ENCODE measurements at places on chromosomes 2 and 18. TPM values are rescaled to one million over a fixed set of nuclear protein-coding genes. Genes with fewer than 3 reads are reported as not detected.

DNA sequence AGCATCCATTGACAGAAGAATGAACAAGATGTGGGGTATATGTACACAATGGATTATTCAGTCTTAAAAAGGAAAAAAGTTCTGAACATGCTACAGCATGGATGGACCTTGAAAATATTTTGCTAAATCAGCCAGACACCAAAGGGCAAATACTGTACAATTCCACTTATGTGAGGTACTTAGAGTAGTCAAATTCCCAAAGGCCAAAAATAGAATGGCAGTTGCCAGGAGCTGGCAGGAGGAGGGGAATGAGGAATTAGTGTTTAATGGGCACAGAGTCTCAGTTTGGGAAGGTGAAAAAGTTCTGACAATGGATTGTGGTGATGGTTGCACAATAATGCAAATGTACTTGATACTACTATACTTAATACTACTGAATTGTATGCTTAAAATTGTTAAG, 193.2 kb downstream of the MBD2 start:
- H3K4me3 ChIP-seq, result no peak overlapping the region
- DNase-seq, result no peak
- H3K27me3 ChIP-seq, result no peaks in the 10 kb centered on the region
- H3K36me3 ChIP-seq, result no peaks in the 10 kb centered on the region
- no peak overlapping the region for H3K27ac ChIP-seq
- H3K4me1 ChIP-seq, result no peaks in the 10 kb centered on the region

DNA sequence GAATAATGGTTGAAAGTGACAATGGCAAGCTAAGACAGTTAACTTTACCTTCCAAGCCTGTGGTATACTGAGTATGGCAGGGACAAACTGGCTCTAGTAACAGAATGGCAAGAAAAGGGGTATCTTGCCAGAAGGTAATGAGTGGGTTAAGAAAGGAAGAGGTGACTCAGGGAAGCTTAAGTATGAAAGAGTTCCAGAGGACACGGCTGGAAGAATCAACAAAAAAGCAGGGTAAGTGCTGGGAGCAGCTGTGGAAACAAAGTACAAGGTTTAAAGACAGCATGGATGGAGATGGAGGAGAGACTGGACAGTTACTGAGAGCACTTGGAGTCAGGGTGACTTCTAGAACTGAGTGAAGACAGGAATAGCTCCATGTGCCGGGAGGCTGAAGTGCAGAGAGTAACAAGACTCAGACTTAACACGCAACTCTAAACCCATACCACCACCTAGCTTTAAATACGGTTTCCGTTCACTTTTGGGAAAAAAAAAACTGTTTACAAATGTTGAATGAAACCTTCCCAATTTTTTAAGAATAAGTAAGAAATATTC, 69.0 kb downstream of the REV1 start:
- H3K4me1 ChIP-seq, result peaks cover 15% of the 10 kb centered on the region
- H3K27me3 ChIP-seq, result no peaks in the 10 kb centered on the region
- no peak overlapping the region for H3K4me3 ChIP-seq

GRCh38 chr2:102619414-102620319, at the start of gene SLC9A2:
SLC9A2 (plus strand) TSS chr2:102619553; CDS start chr2:102619849, 296 bp downstream.
- peak within 1 kb of the TSS; percentile 55 for H3K4me3 ChIP-seq
- no peaks in the 10 kb centered on the region for H3K4me1 ChIP-seq
- H3K27me3 ChIP-seq, result peaks cover 67% of the 10 kb centered on the region
- H3K27ac ChIP-seq, result no peak within 1 kb of the TSS
- no peaks in the 10 kb centered on the region for H3K36me3 ChIP-seq
- no peak for DNase-seq

- H3K4me1 ChIP-seq, result peaks cover 18% of the 10 kb centered on the region
- no peak overlapping the region for H3K27ac ChIP-seq
- H3K27me3 ChIP-seq, result peaks cover 22% of the 10 kb centered on the region
- no peaks in the 10 kb centered on the region for H3K36me3 ChIP-seq
Measured at GRCh38 chr2:201883606-201884369, 77.5 kb downstream of the CDK15 start.

DNA sequence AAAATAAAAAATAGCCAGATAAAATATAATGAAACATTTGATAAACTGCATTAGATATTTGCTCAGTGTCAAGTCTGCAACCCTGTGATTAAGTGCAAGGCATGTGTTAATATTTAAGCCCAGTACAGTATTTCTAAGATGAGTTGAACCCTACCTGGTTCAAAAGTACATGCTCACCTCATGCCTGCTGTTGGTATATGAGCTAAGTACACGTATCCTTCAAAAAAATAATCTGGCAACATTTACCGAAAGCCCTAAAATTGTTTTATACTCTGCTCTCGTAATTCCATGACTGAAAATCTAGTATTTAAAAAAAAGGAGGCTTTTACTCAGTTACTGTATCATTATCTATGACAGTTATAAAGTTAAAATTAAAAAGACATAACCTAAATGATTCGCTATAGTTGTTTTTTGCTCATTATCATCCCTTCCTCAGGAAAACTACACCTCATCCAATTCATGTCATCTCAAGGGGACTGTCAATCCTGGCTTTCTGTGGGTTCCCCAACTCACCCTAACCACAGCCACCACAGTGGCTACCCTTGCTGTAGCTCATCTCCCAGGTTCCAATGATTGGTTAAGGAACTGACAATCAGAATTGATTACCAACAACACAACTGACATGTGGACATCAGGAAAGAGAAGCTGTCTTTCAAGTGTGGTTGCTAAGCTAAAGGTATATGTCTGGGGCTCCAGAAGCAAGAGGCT, 10.6 kb downstream of the TLK1 start:
- H3K36me3 ChIP-seq, result no peaks in the 10 kb centered on the region
- H3K27ac ChIP-seq, result no peak overlapping the region

DNA sequence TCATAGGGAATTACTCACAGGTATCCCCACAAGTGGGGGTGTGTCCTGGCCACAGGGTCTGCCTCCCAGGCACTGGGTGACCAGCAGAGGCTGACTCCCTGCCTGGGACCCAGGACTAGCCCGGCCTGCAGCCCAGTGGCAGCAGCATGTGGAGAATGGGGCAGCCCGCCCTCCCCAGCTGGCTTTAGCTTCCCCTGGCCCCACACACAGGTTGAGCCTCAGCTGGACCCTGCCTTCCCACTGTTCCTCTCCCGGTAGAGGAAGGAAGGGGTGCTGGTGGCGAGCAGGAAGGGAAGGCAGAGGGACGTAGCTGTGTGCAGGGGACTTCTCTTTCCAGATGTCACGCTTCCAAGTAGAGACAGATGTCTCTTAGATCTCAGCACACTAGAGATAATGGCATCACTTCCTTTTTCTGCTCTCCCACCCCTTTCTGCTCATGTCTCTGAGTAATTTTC, 51.4 kb downstream of the EMILIN2 start:
- H3K27ac ChIP-seq, result no peak overlapping the region
- no peaks in the 10 kb centered on the region for H3K36me3 ChIP-seq
- H3K27me3 ChIP-seq, result peaks cover 10% of the 10 kb centered on the region
- H3K4me1 ChIP-seq, result no peaks in the 10 kb centered on the region

DNA sequence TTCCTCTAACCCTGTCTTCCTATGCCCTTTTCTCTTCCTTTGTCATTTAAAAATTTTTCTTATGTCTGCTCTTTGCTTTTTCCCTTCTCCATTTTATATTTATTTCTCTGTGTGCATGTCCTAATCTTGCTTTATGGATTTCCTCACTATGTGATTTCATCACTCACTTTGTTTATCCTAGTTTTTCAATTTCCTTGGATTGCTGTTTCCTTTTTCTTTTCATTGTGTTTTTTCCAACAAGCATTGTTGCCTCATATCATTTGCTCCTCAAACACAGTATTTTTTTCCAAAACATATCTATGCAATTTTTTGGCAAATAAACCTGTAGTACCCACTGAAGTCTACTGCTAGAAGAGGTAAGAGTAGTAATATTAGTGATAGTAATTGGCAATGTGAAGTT, 67.4 kb upstream of the PNPT1 start:
- peak overlapping the region; percentile 80 for H3K27ac ChIP-seq
- H3K4me3 ChIP-seq, result peak overlapping the region; percentile 42
- H3K4me1 ChIP-seq, result peaks cover 30% of the 10 kb centered on the region
- no peaks in the 10 kb centered on the region for H3K36me3 ChIP-seq
- H3K27me3 ChIP-seq, result no peaks in the 10 kb centered on the region

- H3K4me3 ChIP-seq, result no peak overlapping the region
- no peak overlapping the region for H3K27ac ChIP-seq
- H3K27me3 ChIP-seq, result no peaks in the 10 kb centered on the region
- no peak for DNase-seq
- peaks cover 44% of the 10 kb centered on the region for H3K36me3 ChIP-seq
- H3K4me1 ChIP-seq, result no peaks in the 10 kb centered on the region
Measured at GRCh38 chr2:201746551-201746950, 34.2 kb downstream of the ALS2 start.

DNA sequence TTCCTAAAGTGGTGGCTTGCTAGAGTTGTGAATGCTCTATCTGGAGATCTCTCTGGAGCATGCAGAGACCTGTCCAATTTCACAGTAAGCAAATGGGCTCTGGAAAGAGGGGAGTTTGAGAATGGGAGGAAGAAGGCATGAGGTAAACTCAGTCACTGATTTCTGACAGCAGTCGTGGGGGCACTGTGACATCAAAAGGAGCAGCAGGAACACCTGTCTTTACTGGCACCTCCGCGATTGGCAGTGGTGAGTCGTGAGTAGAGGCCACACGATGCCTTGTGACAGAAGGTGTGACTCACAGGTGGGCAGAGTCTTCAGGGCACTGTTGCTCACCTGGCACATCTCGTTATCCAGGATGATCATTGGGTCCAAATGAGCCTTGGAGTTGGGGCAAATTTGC, 38.8 kb upstream of the CAVIN2 start:
- H3K4me3 ChIP-seq, result no peak overlapping the region
- H3K27ac ChIP-seq, result no peak overlapping the region
- no peaks in the 10 kb centered on the region for H3K36me3 ChIP-seq
- H3K4me1 ChIP-seq, result no peaks in the 10 kb centered on the region
- no peaks in the 10 kb centered on the region for H3K27me3 ChIP-seq

GRCh38 chr2:236769981-236770671, 200.5 kb downstream of the ACKR3 start:
- no peaks in the 10 kb centered on the region for H3K27me3 ChIP-seq
- peaks cover 11% of the 10 kb centered on the region for H3K36me3 ChIP-seq
- H3K4me3 ChIP-seq, result peak overlapping the region; percentile 40
- DNase-seq, result peak; percentile 93

- H3K27me3 ChIP-seq, result no peaks in the 10 kb centered on the region
- H3K4me1 ChIP-seq, result peaks cover 25% of the 10 kb centered on the region
- DNase-seq, result peak; percentile 41
- peaks cover 23% of the 10 kb centered on the region for H3K36me3 ChIP-seq
- H3K4me3 ChIP-seq, result no peak overlapping the region
- peak overlapping the region; percentile 82 for H3K27ac ChIP-seq
Measured at GRCh38 chr2:23760736-23761135, 166.2 kb downstream of the ATAD2B start.

GRCh38 chr2:188235364-188235763, 56.3 kb upstream of the GULP1 start:
- H3K36me3 ChIP-seq, result no peaks in the 10 kb centered on the region
- DNase-seq, result no peak
- no peaks in the 10 kb centered on the region for H3K27me3 ChIP-seq

DNA sequence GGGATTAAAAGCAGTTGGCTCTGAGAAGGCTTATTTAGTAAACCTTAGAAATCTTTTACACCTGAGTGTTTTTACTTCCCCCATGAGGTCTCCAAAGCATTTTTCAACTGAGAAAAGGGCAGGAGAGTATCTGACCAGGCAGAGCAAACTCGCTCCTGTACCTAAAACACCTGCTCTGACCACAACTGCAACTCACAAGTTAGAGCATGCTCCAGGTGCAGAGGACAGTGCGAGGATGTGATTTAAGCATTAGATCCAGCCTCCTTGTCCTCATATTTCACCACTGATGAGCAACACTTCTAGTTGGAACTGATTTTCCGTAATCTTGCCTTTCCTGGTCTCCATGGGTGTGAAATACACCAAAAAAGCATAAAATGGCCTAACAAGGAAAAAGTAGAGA, 34.5 kb upstream of the TBC1D8 start:
- H3K4me3 ChIP-seq, result peak overlapping the region; percentile 24
- H3K27ac ChIP-seq, result peak overlapping the region; percentile 61
- no peaks in the 10 kb centered on the region for H3K36me3 ChIP-seq
- no peaks in the 10 kb centered on the region for H3K27me3 ChIP-seq
- peak; percentile 73 for DNase-seq
- H3K4me1 ChIP-seq, result peaks cover 11% of the 10 kb centered on the region

DNA sequence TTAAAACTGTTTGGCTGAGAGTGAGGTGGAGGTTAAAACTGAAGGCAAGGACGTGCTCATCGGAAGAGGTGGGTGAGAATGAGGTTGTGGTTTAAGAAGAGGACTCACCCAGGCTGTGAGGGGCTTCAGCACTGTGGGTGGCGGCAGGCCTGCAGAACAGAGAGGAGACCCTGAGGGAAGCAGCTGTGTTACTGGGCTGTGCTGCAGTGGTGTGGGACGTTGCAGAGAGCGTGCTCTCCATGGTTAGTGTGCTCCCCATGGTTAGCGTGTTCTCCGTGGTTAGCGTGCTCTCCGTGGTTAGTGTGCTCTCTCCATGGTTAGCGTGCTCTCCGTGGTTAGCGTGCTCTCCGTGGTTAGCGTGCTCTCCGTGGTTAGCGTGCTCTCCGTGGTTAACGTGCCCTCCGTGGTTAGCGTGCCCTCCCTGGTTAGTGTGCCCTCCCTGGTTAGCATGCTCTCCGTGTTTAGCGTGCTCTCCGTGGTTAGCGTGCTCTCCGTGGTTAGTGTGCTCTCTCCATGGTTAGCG, 68.5 kb upstream of the NFATC1 start:
- H3K4me1 ChIP-seq, result no peaks in the 10 kb centered on the region
- peaks cover 7% of the 10 kb centered on the region for H3K36me3 ChIP-seq
- no peak overlapping the region for H3K27ac ChIP-seq
- no peak for DNase-seq
- no peak overlapping the region for H3K4me3 ChIP-seq
- H3K27me3 ChIP-seq, result no peaks in the 10 kb centered on the region

GRCh38 chr2:34288016-34288415, 688.9 kb upstream of the FAM98A start:
- no peaks in the 10 kb centered on the region for H3K27me3 ChIP-seq
- H3K36me3 ChIP-seq, result no peaks in the 10 kb centered on the region
- no peaks in the 10 kb centered on the region for H3K4me1 ChIP-seq
- DNase-seq, result no peak

DNA sequence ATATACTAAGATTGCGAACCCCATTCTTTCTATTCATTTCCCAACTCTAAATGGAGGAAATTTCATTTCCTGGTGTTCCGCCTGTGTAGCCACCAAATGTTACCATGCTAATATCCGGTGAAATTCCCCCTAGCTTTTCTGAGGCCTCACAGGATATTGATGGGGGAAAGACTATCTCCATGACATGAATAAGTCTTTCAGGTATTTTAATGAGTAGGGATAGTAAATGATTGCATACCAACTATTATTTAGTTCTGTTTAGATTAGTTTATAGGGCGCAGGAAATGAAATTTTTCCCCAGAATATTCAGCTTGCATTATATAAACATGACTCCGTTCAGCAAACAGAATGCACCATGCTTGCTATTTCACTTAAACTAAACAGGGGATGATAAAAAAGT, 55.4 kb downstream of the COL5A2 start:
- H3K4me3 ChIP-seq, result no peak overlapping the region
- H3K27me3 ChIP-seq, result no peaks in the 10 kb centered on the region
- no peak for DNase-seq
- no peaks in the 10 kb centered on the region for H3K36me3 ChIP-seq
- H3K4me1 ChIP-seq, result no peaks in the 10 kb centered on the region

The MEP1B gene
- total RNA-seq, result not detected

The DSC3 gene
- total RNA-seq, result 60.8 TPM

The TM4SF20 gene
- not detected for total RNA-seq

The IL1F10 gene
- not detected for total RNA-seq

The SIX3 gene
- total RNA-seq, result not detected

The DUSP11 gene
- total RNA-seq, result 45.0 TPM

The MALL gene
- total RNA-seq, result 1.8 TPM

The C2orf80 gene
- total RNA-seq, result not detected

All from MCF 10A (cell line).